T-helper 1 cell (primary cell): ENCODE measurements at places on chromosomes 6 and 20.
A peak's percentile ranks its signal among the peaks of the same experiment; 100 is the strongest.

DNA sequence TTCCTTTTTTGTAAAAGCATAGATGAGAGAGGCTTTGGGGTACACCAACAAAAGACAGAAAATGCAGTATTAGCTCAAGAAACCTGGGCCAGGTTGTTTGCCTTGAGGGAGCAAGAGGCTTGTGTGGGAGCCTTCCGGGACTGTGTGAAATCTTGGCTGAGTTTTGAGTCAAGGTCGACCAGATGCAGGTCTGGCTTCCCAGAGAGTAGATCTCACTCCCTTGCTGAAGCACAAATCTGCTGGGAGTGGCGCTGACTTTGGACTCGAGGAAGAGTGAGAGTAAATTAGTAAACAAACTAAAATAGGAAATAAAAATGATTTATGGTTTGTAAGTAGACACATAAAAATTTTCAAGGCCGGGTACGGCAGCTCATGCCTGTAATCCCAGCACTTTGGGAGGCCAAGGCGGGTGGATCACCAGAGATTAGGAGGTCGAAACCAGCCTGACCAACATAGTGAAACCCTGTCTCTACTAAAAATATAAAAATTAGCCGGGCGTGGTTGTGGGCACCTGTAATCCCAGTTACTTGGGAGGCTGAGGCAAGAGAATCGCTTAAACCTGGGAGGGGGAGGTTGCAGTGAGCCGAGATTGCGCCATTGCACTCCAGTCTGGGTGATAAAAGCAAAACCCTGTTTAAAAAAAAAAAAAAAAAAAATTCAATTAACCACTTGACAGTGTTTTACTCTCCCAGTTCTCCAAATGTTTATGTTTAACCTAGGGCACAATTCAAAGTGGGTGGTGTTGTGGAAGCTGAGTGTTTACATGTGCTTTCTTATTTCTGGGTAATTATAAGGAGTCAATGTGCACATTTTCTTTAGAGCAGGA, 27.7 kb upstream of the EDN1 start:
- DNase-seq, result no peak

GRCh38 chr6:48151142-48151541, 40.1 kb upstream of the PTCHD4 start:
- DNase-seq, result no peak

DNA sequence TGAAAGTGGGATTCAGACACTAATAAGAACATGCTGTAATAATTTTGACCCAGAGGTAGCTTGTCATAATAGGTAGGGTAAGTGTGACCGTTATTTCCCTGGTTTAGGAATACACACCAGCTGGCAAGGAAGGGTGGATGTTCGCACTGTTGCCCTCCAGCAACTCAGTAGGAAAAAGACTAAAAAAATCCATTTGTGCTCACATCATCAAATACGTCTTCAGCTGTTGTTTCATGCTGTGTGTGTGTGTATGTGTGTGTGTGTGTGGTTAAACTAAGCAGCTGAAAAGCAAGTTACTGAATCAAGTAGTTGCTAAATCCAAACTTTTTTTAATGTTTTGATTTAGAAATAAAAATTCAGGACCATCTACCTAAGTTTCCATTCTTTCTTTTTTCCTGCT, 218.7 kb downstream of the TRDN start:
- no peak for DNase-seq

DNA sequence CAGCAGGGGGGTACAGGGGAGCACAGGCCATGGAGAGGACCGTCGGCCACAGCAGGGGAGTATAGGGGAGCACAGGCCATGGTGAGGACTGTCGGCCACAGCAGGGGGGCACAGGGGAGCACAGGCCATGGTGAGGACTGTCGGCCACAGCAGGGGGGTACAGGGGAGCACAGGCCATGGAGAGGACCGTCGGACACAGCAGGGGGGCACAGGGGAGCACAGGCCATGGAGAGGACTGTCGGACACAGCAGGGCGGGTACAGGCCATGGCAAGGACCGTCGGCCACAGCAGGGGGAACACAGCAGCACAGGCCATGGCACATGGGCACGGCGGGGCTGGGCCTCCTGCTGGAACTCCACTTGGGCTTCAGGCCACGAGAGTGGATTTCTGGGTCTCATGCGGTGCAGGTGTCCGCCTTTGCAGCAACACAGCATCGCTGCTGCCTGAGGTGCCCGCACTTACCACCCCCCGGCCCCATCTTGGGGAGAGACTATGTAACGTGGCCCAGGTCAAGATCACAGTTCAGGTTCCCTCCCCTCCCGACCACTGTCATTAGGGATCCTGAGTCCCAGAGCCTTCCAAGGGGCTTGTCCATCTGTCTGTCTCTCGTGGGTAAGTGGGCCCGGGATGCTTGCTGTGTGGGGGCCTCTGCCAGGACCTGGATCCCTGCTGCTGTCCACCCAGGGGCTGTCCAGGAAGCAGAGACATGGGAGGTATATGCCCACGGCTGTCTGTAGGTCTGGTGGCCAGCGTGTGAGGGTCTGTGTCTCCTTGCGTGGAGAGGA, 2.5 kb downstream of the NPBWR2 start:
- no peak for DNase-seq

DNA sequence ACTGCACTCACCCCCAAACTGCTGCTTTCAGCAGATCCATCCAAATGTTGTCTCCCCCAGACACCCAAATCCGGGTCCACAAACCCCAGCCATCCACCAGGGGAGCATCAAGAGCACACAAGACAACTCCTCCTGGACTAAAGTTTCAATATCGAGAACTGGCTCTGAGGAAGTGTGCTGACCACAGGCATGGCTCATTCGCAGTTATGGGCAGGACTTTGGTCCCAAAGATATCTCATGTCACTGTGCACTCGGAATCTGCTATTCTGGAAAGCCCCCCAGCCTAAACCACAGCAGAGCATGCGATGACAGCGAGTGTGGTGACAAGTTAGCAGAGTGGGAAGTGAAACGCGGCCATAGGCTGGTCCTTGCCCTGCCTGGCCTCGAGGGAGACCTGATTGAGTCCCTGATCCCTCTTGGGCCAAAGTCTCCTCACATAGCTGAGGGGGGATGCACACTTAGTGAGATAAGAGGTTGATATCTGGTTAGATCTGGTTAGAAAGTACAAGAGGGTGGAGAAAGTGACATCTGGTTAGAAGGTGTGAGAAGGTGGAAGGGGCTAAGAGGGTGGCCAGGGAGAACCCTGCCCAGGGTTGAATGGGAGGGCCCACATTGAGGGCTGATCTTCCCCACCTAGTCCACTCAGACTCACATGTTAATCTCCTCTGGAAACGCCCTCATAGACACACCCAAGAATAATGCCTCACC, 149.7 kb downstream of the MRPL14 start:
- no peak for DNase-seq

GRCh38 chr6:11947063-11947462, 65.0 kb upstream of the HIVEP1 start:
- no peak for DNase-seq

GRCh38 chr6:115835314-115835713, 225.4 kb downstream of the FRK start:
- DNase-seq, result no peak

GRCh38 chr20:40882152-40882551, 146.5 kb upstream of the TOP1 start:
- DNase-seq, result no peak

GRCh38 chr20:1266167-1266973, at the start of gene SNPH:
TSS of gene SNPH (plus strand) at chr20:1266294. CDS start at chr20:1296240, 29,946 bp downstream.
- DNase-seq, result peak; percentile 74

DNA sequence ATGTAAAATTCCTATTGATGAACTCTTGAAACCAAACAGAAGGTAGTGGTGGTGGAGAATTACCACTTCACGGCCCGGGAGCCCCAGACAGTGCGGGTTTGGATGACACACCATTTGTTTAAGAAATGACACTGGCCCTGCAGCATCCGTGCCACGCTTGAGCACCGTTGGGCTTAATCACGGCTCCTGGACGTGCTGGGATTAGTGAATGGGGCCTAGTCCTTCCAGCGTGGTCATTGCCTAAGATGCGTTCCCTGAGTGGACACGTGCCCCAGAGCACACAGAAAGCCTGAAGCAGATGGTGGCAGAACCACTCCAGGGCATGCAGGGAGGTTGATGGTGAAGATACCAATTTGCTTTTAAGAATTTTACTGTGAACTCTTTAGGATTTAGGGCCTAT, 14.5 kb downstream of the STX16 start:
- no peak for DNase-seq

DNA sequence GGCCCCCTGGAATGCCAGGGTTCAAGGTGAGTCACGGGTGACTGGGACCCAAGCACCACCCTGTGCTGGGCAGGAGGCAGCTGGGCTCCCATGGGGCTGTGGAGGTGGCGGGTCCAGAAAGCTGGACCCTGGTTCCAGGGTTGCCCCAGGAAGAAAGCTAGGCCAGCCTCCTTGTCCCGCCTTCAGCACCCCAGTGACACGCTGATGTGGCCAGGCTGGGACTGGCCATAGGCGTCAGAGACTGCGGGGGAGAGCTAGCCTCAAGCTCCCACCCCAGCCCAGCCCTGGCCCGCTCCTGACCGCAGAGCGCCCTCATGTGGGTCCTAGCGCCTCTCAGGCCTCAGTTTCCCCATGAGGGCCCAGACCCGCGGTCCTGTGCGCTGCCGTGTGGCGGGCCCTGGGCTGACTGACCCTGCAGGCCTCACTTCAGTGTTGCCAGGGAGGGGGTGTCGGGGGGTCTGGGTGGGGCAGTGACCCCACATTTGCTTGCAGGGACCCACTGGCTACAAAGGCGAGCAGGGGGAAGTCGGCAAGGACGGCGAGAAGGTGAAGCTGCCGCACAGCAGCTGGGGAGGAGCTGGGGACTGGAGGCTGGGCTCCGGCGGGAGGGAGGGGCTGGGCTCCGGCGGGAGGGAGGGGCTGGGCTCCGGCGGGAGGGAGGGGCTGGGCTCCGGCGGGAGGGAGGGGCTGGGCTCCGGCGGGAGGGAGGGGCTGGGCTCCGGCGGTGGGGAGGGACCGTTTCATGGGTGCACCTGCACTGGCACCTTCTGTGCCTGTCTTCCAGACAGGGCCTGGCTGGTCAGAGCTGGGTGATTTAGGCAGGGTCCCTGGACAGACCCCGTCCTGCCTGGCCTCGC, 7.9 kb downstream of the COL9A3 start:
- peak; percentile 62 for DNase-seq

- no peak for DNase-seq
These were observed 189.9 kb upstream of the KCNG1 start for GRCh38 chr20:51212816-51213215.

- DNase-seq, result no peak
These were observed 11.5 kb downstream of the PYGB start for GRCh38 chr20:25259358-25259757.

GRCh38 chr6:77397561-77397960, 65.7 kb downstream of the HTR1B start:
- no peak for DNase-seq

DNA sequence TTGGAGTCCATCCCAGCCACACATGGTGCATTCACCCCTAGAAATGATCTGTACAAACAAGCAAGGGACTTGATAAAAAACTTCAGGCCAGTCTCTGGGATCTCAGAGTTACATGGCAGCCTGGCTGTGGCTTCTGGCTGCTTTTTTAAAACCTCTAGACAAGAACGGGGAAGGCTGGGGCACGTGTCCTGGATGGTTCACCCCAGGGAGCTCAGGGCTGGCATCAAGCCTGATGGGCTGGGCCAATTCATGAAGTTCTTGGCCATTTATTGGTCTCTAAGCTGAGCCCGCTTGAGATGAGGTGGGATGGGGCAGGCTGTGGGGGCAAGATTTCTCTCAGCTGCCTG, 10.4 kb upstream of the ZFAND3 start:
- DNase-seq, result no peak

DNA sequence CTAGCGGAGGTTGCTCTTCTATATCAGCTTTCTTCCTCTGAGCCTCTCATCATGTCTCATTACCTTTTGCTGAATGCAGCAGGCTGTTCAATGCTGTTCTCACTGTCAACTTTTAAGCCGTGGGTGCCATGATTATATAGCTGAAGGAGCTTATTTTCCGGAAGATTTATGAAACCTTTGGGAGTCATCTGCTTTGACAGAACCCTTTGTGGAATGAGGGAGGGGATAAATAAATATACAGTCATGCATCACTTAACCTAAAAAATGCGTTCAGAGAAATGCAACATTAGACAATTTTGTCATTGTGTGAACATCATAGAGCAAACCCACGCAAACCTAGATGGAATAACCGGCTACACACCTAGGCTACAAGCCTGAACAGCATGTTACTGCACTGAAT, 102.2 kb upstream of the AKAP12 start:
- DNase-seq, result no peak

GRCh38 chr20:2145376-2145775, 43.7 kb downstream of the STK35 start:
- no peak for DNase-seq

DNA sequence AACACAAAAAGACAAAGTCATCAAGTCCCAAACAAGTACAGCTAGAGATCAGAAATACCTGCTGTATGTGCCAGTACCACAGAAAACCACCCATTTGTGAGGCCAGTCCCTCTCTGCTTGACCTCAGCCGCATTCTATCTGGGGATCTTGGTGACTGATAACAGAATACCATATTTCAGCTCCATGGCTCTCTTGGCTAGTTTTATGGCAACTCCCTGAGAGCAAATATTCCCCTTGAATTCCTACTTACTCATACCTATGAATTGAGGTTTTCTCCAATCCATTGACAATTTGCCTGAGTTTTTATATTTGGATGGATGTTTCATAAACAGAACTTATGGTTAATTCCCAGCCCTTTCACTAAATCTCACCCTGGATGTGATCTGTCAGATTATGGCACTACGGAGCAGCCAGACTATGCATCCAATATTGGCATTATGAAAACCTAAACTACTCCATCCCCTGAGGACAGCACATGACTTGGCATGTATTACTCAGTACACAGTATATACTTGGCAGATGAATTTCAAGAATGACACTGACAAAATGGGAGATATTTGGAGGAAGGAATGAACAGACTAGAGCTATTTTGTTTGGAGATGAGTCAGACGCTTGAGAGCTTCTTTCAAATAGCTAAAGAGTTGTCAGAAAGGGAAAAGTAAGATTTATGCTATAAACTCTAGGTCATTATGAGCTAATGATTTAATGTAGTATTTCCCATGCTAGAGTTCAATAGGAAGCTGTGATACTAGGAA, 95.7 kb downstream of the PRDM1 start:
- DNase-seq, result no peak

DNA sequence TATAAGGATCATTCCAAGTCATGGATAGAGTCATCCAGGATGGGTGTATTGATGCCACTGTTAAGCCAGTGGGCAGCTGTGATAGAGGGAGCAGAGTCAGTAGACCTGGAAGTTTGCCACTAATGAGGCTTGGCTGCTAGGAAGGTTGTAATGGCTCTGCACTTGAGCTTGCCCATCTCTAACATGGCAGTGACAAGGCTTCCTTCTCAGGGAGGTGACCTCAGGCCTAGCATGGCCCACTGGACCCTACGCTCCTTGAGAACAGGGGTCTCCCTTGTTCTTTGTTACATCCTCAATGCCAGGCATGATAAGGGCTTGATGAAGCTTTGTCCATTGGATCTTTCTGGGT, 155.1 kb downstream of the CD83 start:
- DNase-seq, result no peak

DNA sequence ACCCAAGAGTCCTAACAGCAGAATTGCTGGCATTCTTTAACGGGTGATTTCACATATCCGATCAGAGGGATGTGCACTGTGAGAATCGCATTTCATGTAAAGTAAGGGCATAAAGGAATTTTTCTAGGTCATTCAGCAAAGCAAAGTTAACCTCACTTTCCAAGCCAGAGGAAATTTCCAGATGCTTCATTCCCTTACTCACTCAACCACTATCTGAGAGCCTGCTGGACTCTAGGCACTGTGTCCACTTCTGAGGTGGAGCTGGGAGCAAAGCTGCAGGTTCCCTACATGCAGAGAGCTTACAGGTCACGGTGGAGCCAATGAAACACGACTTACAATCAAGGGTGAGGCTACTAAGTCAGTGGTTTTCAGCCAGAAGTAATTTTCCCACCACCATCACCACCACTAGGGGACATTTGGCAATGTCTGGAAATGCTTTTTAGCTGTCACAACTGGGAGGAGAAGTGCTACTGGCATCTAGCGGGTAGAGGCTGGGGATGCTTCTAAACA, 34.5 kb upstream of the TSHZ2 start:
- no peak for DNase-seq
